ENCODE measurements at places on chromosomes 12 and 14. TPM values are rescaled to one million over a fixed set of nuclear protein-coding genes. Genes with fewer than 3 reads are reported as not detected.

DNA sequence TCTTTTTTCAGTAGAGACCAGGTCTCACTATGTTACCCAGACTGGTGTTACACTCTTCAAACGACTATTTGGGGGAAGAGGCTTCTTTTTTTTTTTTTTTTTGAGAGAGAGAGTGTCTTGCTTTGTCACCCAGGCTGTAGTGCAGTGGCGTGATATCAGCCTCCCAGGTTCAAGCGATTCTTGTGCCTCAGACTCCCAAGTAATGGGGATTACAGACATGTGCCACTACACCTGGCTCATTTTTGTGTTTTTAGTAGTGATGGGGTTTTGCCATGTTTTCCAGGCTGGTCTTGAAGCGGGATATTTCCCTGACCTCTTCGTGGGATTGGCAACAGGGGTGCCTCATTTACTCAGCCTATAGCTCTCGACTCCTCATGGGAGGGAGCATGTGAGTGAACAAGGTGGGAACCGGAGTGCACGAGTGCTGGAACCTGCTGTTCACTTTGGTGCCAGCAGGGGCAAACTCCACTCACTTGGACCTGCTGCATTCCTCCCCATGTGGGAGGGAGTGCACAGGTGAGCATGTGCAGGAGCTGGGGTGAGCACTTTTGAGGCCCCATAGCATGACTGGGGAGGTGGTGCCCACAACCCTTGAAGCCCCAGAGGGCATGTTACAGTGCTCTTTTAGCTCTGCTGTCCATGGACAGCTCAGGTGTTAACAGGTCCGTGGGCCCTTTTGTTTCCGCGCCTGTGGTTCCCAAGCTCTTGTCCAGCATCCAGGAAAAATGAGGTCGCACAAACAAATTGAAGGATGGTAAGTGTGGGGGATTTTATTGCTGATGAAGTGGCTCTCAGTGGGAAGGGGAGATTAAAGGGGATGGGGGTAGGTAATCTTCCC, 79.1 kb upstream of the HECTD1 start:
- DNase-seq = no peak

DNA sequence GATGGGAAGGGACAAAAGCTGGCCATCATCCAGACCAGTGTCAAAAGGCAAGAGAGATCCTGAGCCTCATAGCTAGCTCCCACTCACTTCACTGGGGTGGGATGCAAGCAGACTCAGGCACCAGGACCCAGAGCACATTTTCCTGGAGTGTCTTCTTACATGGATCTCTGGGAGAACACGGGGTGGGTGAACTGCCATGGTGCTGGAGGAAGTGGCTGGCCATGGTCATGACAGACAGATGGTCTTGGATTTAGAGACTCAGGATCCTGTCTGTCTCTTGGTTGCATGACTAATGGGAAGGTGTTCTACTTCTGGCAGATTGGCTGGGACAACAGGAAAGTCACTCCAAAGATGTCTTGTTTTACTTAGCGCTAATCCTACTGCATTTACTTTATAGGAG, 311.5 kb downstream of the ATP23 start:
- no peak for DNase-seq

DNA sequence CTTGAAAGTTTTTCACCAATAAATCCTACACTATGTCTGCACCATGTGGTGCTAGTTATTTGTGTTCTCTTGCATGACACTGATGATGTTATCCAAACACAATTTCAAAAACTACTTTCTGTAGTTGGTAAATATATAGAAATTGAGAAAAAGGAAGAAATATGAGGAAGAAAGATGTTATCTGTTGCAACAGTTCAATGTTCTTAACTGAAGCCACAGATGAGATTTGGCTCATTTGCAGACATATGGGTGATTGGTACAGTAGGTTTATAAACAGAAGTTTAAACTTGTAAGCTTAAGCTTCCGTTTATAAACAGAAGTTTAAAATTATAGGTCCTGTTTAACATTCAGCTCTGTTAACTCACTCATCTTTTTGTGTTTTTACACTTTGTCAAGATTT, at the start of gene CLEC12A:
CLEC12A (plus strand) TSS at position 229 of the 400 bp plus-strand sequence. CDS start 188 bp downstream, outside the sequence.
- no peak for DNase-seq

- no peak for DNase-seq
These were observed 115.0 kb downstream of the ZFP36L1 start for GRCh38 chr14:68677901-68678300.

DNA sequence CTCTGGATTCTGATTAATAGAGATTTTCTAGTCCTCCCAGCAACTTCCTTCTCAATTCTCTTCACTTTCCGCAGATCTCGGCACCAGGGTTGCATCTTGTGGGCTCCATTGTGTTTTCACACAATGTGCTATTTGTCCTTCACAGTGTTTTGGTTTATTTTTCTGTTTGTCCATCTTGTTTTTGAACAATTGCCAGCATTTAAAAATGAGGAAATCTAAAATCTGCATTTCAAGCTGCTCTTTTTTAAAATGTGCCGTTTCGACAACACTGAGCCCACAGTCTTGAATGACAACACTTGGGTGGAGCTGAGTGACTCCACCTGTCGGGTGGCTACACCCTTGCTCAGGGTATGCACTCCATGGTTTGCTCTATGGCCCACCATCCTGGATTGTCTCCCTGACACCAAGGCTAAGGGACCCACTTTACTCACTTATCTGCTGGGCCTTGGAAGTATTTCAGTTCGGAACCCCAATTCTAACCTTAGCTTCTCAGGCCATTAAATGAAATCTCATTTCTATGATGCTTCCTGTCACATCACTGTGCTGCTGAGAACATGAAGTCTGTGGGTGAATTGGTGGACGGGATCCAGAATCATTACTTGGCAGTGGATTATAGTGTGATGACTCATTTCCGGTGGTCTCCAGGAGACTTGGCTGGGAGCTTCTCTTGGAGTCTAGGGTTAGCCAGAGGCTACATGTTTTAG, 3.4 kb upstream of the MYRFL start:
- DNase-seq = no peak

DNA sequence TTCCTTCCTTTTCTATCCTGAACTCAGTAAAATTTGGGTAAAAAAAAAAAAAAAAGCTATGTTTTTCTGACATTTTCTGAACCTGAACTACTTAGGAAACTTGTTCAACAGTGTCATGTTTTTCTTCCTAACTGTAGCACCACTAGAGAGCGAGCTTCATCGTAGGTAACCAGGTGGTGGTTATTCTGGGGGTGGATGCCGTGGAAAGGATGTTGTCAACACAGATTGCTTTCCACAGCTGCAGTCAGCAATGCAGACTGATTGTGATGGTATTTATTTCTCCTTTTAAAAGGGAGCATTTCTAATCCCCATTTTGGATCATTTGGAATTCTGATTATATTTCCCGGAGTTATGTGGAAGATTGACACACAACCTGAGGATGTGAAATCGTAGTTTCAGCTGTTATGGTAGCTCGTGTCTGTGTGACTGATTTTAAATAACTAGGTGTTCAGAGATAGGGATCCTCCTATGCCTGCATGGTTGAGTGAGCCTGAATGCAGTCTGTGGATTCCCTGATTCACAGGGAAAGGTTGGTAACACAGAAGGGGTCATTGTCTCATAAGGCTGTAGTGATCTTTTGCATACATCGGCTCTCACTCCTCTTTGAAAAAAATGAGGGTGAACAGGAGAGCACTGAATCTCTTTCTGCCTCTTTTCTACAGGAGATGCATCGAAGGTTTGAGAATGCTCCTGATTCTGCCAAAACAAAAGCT, 113.2 kb downstream of the ERC1 start:
- DNase-seq = no peak

GRCh38 chr12:65470256-65470655, 191.8 kb downstream of the MSRB3 start:
- no peak for DNase-seq

RAB21 gene
- total RNA-seq = 16.7 TPM
